Activated CD4-positive, alpha-beta T cell treated with anti-CD3 and anti-CD28 coated beads, Interleukin-2, amount 50 U/mL, for 4 hours (primary cell): ENCODE measurements at places on chromosomes 12 and 14.
A peak's percentile ranks its signal among the peaks of the same experiment; 100 is the strongest.

GRCh38 chr14:52776816-52777215 lies 14.6 kb downstream of the GNPNAT1 start:
- no peak for DNase-seq

DNA sequence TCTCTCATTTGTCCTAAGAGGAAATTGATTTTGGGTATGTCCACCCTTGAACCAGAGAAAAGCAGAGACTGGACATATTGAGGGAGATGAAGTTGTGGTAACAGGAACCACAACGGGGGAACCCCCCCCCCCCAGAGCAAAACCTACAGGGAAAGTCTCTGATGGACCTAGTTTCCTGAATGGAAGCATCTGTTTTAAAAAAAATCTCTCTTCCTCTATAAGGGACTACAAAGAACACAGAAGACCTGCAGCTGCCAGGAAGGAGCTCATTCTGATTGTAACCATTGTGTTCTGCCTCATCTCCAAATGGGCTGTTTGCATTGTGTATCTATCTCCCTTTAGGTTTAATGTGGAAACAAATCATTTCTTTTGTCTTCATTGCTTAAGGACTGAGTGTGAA lies 13.4 kb downstream of the C1S start:
- no peak for DNase-seq

GRCh38 chr12:6620137-6620884 lies 13.1 kb upstream of the CHD4 start:
- peak; percentile 32 for DNase-seq

- DNase-seq, result no peak
These were observed 4.2 kb downstream of the SOCS4 start for GRCh38 chr14:55031190-55031589.

- no peak for DNase-seq
These were observed 17.3 kb upstream of the PPFIBP1 start for GRCh38 chr12:27506645-27507189.

GRCh38 chr14:96095581-96096476 lies 56.7 kb downstream of the C14orf132 start:
- no peak for DNase-seq

- no peak for DNase-seq
These were observed 155.8 kb upstream of the ATP2B1 start for GRCh38 chr12:89864411-89864810.

GRCh38 chr12:63419154-63419553 lies 249.1 kb downstream of the DPY19L2 start:
- no peak for DNase-seq

GRCh38 chr12:28217805-28218204 lies 27.5 kb downstream of the CCDC91 start:
- no peak for DNase-seq

GRCh38 chr12:16919551-16919950 lies 313.6 kb upstream of the LMO3 start:
- DNase-seq, result no peak

- DNase-seq, result no peak
These were observed 113.7 kb upstream of the MDM1 start for GRCh38 chr12:68445824-68446223.

DNA sequence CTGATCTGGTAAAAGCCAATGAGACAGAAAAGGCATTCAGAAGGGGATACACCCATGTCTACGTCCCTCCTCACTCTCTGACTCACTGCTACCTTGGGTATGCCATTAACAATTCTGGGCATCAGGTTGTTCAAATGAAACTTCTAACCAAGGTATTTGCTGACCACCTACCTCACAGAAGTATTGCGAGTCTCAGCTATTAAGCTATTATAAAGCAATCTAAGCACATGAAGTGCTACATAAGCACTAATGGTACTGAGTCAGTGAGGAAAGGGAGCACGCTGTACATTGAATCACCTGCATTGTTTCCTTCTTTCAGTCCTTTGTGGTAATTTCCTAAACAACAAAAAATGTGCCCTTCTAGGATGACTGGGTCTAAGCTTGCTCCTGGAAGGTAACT lies 62.8 kb upstream of the CCDC91 start:
- DNase-seq, result no peak

- no peak for DNase-seq
These were observed 410.3 kb downstream of the PCNX1 start for GRCh38 chr14:71317385-71318096.

- no peak for DNase-seq
These were observed 113.5 kb downstream of the TMTC2 start for GRCh38 chr12:82800185-82800584.

- no peak for DNase-seq
These were observed 29.1 kb upstream of the SOS2 start for GRCh38 chr14:50260511-50260910.

DNA sequence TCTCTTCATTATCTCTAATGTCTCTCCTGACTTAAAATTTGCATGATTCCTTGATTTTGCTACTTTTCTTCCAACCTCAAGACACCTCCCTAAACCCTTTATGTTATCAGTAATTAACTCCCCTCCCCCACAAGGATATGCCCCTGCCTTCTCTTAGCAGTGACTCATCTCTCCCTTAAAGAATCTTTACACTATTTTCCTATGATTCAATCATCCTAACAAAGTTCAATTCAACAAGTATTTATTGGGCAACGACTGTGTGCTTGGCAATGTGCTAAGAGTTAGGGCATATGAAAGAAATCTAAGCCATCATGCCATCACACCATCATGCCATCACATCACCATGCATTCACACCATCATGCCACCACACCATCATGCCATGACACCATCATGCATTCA lies 80.1 kb downstream of the ANO2 start:
- no peak for DNase-seq
